ENCODE measurements at places on chromosomes 6 and 20.

- DNase-seq, result no peak
These were observed 19.7 kb downstream of the SPDEF start for GRCh38 chr6:34536251-34536958.

- DNase-seq, result no peak
These were observed 76.6 kb upstream of the PRND start for GRCh38 chr20:4645109-4645508.

DNA sequence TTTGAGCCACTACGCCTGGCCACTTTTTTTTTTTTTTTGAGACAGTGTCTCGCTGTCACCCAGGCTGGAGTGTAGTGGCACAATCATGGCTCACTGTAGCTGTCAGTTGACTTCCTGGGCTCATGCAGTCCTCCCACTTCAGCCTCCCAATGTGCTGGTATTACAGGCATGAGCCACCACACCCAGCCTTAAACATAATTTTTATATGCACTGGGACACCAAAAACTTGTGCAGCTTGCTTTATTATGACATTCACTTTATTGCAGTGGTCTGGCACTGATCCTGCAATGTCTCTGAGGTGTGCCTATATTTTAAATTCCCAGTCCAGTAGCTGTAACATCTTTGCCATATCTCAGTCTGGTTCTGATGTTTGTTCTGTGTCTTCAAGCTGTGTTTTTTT, 34.7 kb downstream of the KAT14 start:
- DNase-seq, result no peak

DNA sequence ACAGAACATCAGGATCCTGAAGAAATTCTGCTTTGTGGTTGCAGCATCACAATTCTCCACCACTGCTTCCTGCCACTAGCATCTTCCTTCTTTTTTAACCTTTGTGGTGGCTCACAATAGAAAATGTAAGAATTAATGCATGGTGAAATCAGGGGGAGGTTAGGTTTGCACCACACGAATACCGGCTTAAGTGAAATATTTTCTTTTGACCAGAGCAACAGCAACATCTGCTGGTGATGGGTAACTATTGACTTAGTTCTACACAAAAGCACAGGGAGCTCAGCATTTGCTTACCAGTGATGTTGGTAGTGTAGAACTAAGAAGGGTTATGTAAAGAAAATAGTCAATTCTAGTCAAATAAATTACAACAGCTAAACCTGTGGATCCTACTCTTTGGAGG, 280.5 kb downstream of the SYNE1 start:
- no peak for DNase-seq

DNA sequence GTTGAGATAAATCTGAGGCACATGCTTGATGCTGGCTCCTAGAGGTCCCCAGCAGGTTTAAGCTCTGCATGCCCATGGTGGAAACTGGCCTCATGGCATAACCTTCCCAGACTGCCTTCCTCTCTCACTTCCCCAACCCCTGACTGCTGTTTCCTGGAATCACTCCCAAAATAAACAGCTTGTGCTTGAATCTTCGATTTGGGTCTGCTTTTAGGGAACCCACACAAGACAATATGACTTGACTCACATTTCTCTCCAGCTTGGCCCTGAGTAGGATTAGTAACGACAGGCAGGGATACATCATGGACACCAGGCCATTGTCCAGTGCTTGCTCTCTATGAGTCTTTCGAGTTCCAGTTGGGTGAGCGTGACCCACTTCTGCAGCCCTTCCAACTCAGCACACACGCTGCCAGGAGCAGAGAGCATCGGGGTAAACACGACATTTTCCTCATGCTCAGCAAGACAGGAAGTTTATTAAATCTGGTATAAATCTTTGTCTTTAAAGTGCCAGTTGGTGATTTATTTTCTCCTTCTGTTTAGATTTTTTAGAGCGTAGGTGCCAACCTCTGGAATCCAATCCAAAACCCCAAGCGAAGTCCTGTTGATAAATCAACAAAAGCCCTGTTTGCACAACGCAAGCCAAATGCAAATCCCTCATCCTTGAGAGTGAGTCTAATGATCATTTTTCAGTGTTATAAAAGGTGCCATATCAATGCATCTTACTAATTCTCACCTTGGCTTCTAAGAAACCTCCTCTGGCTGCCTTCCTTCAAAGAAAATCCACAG, 135.0 kb downstream of the FOXA2 start:
- DNase-seq, result no peak

- DNase-seq, result no peak
These were observed 236.1 kb downstream of the PACRG start for GRCh38 chr6:162963861-162964260.

GRCh38 chr6:170441316-170441715, 111.8 kb downstream of the PSMB1 start:
- DNase-seq, result no peak

- no peak for DNase-seq
These were observed 202.7 kb upstream of the MARCKS start for GRCh38 chr6:113654396-113654795.

DNA sequence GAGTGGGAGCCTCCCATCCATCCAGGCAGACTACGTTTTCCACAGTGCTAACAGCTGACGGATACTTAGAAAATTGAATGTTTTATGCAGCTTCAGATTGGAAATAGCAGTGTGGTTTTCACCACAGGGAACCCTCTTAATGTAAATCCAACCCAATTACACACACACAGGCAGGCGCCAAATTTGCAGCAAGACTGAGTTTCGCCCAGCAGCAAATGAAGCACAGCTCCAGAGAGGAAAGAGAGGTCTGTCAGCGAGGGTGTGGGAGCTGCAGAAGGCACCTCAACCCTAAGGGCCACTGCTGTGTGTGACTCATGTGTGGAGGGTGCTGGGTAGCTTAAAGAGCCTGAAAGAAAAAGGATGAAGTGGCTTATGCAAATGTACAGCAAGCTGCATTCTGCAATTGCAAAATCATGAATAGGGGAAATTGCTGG, 365.7 kb downstream of the MAFB start:
- DNase-seq, result no peak

DNA sequence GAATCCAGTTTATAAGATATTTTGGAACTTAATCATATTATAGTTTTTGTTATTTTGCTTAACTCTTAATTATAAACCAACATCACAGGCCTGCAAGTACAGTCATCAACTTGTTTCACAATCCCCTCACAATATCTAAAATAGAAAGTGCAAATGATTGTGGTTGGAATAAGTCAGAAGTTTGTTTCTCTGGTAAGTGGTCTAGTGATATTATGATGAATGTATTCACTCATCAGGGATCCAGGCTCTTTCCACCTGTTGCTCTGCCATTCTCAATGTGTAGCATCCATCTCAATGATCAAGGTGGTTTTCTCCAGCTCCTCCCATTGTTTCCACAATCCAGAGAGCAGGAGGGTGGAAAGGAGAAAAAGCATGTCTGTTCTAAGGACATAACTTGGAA, 54.2 kb downstream of the OPN5 start:
- DNase-seq, result no peak

- no peak for DNase-seq
These were observed 53.7 kb downstream of the RPS12 start for GRCh38 chr6:132868057-132868456.

- DNase-seq, result no peak
These were observed 136.3 kb downstream of the TFAP2C start for GRCh38 chr20:56765172-56766073.

- no peak for DNase-seq
These were observed 137.2 kb downstream of the AGPAT4 start for GRCh38 chr6:161136655-161137054.

DNA sequence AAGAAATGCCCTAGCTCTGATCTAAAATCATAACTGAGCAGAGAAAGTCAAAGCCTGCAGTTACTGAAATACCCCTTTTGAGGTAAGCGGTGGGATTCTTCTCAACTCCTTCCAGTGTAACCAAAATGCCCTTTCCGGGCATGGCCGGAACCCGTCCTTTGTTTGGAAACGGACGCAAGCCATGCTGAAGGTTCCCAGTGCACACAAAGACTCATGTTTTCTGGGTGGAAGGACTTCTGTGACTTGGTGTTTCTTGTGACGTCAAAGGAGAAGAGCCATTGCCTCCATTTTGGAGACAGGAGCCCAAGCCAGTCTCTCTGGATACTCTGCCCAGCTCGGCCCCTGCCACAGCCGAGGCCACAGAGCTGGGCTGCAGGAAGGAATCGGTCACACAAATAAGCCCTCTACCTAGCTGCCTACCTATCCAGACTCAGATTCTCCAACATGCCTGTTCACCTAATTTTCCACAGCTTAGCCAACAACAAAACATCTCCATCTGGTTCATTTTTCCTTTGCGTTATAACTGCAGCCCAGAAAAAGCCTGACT, 182.8 kb downstream of the TBXT start:
- DNase-seq, result no peak

- DNase-seq, result peak; percentile 5
These were observed 38.4 kb upstream of the ARHGAP18 start for GRCh38 chr6:129748212-129748900.

DNA sequence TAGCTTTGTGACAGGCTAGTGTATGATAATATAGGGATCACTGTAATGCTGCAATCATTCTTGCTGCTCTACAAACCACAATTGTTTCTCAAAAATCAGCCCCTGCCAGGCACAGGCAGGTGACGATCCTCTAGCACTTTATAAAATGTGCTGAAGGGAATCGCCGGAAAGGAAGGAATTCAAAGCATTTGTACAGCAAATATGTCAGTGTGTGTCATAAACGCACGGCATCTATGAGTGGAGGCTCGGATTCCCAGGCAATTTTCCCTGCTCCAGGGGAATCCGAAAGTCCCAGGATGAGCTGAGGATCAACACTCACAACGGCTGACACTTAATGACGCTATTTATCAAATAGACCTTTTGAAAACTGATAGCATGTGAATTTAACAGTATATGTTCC, 1.4 kb downstream of the PHACTR1 start:
- DNase-seq, result no peak

GRCh38 chr6:26104457-26105108, 17.4 kb downstream of the HFE start:
- no peak for DNase-seq

DNA sequence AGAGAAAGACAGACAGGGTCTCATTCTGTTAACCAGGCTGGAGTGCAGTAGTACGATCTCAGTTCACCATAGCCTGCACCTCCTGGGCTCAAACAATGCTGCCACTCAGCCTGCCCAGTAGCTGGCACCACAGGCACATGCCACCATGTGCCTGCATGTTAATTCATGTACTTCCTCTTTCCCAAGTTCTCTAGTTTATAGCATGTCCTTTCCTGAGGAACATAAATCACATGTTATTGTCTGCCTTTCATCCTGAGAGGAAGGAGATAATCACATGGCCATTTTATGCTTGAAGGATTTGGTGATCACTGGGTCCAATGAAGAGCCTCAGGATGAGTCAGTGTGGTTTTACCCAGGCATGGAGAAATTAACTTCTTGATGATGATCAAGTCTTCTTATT, 47.9 kb downstream of the COL11A2 start:
- no peak for DNase-seq

DNA sequence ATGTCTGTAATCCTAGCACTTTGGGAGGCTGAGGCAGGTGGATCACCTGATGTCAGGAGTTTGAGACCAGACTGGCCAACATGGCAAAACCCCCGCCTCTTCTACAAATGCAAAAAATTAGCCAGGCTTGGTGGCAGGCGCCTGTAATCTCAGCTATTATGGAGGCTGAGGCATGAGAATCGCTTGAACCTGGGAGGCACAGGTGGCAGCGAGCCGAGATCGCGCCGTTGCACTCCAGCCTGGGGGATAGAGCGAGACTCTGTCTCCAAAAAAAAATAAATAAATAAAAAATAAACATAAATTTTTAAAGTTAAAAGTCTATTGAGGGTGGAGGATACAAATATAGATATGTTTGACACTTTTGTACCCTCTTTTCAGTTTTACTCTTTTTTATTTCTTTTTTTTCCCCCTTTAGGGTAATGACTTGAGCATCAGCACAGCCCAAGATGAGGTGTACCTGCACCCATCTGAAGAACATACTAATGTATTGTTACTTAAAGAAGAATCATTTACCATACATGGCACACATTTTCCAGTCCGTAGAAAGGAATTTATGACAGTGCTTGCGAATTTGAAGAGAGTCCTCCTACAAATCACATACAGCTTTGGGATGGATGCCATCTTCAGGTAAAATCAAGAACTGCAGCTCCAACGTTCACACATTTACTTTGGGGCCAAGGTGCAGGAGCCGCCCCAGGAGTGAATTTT, 368.9 kb downstream of the LAMA2 start:
- peak; percentile 2 for DNase-seq

- no peak for DNase-seq
These were observed 68.9 kb downstream of the MAN1A1 start for GRCh38 chr6:119280668-119281067.

DNA sequence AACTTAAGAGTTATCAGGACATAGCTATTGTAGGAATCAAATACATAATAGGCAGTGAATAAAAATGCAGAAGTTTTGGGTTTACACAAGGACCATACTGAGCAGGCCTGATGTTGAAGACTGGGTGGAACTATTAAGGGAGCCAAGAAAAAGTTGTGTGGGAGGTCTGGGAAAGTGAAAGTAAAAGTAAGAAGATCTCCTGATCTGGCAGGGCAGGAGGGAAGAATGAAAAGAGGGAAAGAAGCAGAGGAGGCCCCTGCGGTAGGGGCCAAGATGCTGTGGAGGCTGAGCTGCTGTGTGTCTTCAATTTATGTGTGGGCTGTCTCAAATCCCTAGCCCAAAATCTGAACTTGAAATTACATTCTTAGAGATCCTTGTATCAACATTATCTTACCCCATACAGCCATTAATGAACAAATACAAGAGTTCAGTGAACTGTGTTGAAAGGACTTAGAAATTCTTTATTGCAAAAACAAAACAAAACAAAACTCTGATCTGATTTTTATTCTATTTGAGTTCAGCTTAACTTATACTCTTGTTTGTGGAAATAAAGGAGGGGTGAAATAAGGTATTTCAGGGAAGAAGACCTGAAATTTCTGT, 1183.8 kb downstream of the HACE1 start:
- no peak for DNase-seq

DNA sequence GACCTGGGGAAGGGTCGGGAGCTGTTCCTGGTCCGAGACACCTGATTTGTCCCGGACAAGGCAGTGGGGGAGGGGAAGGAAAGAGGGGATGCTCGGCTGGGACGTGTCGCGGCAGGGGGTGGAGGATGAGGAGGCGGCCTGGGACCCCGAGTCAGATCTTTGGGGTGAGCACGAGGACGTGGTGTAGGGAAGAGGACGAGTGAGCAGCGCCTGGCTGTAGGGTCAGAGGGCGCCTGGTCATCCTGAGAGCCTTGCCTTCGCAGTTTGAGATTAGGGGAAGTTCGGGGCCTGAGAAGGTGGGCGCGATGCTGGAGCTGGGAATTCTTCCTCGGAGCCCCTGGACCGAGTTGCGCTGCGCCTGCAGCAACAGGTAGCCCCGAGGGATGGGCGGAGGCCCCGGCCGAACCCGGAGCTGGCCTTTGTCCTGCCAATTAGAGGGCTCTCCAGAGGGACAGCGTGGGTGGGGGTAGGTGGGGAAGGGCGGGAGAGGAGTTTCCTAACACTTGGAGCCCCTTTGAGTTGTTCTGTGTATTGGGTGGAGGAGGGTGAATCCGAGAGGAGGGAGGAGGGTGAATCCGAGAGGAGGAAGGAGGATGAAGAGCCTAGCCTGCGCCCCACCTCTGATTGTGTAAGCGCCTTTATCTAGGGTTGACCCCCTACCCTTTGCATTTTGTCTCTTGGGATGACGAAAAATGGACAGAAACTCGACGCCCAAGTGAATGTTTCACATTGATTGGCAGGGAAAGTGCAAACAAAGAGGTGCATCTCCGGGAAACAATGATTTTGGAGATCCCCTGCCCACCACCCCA, 72.0 kb downstream of the SOX4 start:
- no peak for DNase-seq
